ENCODE measurements at places on chromosomes 1 and 21.

DNA sequence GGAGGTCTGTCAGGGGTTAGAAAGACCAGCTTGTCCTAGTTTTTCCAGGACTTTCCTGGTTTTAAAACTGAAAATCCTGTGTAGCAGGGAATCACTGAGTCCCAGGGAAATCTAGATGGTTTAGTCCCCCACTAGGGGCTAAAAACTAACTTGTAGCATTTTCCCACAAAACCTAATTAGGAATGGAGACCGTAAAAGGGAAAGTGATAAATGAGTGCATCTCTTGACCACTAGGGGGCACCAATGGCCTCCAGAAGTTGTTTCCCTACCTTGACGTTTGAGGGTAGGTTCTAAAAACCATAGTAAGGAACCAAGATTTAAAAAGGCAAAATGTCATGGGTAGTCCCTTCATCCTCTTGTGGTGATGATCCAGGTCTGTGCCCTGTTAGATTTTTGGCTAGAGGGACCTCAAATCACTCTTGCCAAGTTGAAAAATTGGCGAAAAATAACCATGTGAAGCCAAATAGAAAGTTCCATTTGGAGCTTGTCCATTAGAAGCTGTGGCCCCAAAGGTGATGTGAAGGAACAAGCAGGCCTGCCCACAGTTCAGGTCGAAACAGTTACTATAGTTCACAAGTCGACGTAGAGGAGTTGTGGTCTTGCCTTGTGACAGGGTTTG is 24.5 kb downstream of the CLIC6 start:
- no peak for DNase-seq

DNA sequence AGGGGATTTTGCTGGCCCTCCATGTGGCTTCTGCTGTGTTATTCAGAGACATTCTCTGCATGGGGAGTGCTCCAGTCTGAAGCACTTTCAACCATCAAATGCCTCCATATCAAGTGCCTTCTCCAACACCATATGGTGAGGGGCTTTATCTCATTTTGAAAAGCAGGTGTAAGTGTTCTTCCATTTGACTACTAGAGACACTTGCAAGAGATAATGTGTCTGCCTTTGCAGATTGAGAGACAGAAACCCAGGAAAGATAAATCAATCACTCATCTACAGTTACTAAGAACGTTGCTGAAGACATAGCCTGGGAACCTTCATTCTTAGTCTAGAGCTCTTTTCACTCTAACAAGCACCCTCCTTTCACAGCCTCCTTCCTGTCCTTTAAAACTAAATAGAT is 29.5 kb upstream of the REG4 start:
- no peak for DNase-seq

DNA sequence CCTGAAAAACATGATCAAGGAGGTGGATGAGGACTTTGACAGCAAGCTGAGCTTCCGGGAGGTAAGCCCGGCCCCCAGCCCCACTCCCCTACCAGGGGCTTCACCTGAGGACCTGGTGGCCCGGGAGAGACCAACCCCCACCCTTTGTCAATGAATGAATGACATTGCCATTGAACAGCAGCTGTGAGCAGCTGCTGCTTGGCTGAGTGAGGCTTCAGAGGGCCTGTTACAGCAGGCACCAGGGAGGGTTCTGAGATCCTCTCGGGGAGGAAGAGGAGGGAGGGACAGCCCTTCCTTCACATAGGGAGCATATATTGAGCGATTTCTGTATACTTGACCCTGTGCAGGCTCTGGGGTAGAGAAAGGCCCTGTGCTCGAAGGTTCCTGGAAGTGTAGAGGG is 12.3 kb upstream of the CTRC start:
- no peak for DNase-seq

GRCh38 chr1:186943891-186944686 is 115.3 kb downstream of the PLA2G4A start:
- no peak for DNase-seq

DNA sequence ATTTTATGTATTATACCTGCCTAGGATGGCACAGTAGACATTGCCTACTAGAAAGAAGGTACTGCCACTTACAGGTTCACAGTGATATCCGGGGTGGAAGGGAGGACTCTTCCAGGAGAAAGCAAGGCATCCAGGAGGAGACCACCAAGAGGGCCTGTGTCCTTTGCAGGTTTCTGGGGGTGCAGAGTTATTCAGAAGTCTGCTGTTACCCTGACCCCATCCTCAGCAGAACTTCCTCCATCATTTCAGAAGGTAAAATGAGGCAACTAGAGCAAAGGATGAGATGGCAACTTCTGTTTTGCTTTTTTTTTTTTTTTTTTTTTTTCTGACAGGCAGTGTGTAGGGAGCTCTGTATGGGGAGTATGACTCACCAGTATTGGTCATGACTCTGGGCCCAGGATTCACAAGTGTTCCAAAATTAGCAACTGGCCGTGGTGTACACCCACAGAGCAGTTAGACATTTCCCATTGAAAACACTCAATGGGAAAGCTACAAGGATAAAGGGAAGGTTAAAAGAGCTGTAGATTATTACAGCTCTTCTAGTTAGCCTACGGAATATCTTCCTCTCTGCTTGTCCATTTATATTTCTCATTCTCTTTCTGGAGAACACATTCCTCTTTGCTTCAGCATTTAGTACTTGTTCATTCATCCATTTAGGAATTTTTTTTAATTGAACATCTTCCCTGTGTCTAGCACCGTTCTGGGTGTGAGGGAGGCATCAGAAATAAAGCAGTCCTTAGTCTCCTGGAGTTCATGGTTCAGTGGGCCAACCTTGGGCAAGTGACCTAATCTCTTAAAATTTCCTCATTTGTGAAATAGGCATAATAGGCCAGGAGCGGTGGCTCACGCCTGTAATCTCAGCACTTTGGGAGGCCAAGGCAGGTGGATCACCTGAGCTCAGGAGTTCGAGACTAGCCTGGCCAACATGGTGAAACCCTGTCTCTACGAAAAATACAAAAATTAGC is 50.5 kb upstream of the PPP2R5A start:
- no peak for DNase-seq

GRCh38 chr1:159778266-159778665 is 2.5 kb upstream of the DUSP23 start:
- DNase-seq, result no peak

- no peak for DNase-seq
These were observed 182.3 kb upstream of the TMEM51 start for GRCh38 chr1:14971221-14971620.

DNA sequence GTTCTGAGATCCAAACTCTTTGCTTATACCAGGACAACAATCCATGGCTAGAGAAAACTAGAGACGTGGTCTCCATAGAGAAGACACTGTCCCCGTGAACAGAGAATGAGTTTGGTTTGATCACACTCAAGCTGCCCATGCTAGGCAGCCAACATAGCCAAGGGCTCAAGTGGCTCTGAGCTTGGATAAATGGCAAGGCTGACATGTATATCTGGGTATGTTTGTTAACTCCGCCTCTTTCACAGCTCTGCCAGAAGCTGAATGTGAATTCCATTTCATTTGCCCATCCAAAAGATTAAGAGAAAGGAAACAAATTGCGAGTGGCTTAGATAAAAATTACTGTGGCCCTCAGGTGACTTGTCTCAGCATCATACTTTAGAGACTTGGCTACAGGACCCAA is 38.0 kb downstream of the ILDR2 start:
- DNase-seq, result no peak

DNA sequence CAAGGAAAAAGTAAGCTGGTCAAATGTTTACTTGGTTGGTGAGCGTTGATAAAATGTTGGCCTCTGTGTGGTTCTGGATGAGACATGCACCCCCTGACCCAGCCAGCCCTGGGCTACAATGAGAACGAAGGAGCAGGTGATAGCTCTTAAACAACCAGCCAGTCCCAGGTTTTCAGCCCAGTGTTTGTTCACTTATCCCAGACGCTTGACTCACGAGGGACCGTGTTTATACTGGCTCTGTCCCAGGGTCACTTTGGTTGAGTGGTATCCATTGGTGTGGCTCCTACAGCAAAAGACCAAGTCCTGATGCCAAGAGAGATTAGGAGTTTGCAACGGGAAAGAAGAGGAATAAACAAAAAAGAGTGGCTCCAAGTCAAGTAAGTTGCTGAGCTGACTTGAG is 86.9 kb downstream of the KCNJ15 start:
- DNase-seq, result no peak

GRCh38 chr1:193456811-193457280 is 270.4 kb upstream of the B3GALT2 start:
- DNase-seq, result no peak

- DNase-seq, result no peak
These were observed 209.9 kb downstream of the GRIK3 start for GRCh38 chr1:36824390-36824861.

DNA sequence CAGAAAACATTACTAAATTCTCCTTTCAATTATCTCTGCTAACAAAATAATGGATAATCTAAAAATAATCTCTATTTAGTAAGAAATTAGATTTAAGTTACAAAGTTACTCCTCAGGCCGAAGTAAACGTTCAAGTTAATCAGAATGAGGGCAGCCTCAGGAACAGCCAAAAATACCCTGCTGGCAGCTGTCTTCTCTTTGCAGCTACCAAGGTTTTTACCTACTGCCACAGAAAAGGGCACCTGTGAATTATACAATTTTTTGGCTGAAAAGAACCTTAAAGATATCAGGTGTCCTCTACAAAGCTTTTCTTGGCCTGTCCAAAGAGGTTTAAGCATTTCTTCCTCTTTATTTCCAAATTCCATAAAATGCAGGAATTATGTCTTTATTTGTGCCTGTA is 84.4 kb downstream of the AKT3 start:
- no peak for DNase-seq

- DNase-seq, result no peak
These were observed 69.0 kb downstream of the CD46 start for GRCh38 chr1:207820568-207821463.

DNA sequence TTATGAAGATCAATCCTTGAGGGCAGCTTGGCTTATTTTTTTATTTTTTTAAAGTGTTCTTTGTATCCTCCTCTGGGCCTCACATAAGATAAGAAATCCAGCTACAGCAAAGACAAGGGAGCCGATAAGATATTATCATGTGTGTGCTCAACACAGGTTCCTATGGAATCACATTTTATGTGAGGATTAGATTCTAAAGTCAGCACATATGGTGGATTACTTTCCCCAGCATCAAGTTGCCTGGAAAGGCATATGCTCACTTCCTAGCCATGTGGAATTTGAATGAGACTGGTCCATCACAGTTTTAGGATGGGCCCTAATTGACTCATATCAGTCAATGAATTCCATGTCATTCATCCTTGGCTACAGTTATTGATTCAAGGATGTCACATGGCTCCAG is 456.9 kb upstream of the LRRC7 start:
- DNase-seq, result no peak

DNA sequence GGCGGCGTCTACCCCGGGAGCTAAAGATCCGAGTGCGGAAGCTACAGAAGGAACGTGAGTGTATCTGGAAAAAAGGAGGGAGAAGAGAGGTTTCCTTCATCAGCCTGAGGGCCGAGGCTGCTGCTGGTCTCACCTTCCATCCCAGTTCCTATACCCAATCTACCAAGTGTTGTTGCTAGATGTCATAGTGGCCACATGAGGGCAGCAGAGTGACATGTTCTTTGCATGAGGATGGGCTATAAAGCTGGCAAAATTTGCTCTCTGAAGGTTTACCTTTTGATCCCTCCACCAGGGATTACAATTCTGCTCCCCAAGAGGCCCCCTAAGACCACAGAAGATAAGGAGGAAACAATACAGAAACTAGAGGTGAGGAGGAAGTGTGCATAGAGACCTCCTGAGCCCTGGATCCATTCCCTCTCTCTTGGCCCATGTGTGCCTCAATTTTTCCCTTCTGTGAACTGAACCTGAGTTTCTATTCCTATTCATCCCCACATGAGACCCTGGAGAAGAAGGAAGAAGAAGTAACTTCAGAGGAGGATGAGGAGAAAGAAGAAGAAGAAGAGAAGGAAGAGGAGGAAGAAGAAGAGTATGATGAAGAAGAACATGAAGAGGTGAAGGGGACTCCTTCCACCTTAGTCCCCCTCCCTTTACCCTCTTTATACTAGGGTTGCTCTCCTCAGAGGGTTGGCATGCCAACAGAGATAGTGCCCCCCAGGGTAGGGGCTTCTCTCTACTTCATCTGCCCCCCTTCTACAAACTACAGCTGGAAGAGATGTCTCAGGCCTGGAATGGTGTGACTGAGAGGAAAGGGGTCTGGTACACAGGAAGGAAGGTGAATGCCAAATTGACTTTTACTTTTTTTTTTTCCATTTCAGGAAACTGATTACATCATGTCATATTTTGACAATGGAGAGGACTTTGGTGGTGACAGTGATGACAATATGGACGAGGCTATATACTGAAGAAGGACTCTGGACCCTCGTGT is 13.3 kb downstream of the POLR3GL start:
- DNase-seq, result no peak

DNA sequence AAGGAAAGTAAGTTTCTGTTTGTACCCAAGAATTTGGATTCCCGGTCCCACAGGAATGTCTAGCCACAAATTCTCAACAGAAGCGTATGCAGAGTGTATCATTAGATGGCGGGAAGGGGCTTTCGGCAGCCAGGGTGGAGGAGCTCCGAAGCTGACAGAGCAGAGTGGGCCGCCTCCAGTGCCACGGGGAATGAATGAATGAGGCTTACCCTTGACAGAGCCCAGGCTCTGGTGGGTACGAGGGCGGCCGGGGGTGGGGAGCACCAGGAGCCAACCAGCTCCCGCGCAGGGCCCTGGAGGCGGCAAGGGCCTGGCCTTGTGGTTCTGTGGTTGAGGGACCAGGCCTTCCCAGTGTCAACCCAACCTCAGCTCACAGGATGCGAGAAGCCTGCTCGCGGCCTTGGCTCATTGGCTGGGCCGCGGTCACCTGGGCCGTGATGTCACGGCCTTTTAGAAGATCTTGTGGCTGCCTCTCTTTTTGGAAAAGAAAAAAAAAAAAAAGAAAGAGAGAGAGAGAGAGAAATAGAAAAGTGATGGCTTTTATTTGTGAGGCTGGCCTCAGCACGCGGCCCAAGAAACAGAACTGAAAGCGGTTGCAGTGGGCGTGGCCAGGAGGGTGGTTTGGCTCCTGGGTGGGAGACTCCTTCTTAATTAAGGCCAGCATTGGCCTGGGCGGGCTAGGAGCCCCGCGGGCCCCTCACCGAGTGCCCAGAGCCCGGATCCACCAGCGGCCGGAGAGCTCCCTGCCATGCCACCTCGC is 34.9 kb upstream of the RUNX3 start:
- peak; percentile 63 for DNase-seq

GRCh38 chr21:34205811-34206571 is 132.6 kb downstream of the MRPS6 start:
- no peak for DNase-seq

DNA sequence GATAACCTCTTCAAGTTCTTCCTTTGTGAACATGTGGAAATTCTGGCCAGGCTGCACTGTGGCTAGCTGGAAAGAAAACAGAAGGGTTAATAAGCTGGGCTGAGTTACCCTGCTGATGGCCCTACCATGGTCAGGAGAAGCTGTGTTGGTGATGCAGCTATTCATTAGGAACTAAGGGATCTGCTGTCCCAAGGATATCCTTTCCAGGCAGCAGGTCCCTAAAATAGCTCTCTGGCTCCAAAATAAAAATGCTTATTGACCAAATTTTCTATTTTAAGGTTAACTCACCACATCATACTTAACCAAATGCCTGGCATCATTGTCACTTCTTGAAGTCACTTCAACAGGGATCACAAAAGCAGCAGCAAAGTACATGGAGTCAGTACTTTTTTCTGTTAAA is 4.3 kb upstream of the SORT1 start:
- DNase-seq, result no peak

GRCh38 chr1:219708919-219709543 is 96.1 kb upstream of the ZC3H11B start:
- DNase-seq, result no peak
